ENCODE measurements at places on chromosomes 2 and 18. TPM values are rescaled to one million over a fixed set of nuclear protein-coding genes. Genes with fewer than 3 reads are reported as not detected.

GRCh38 chr2:172545408-172546075 lies 10.3 kb upstream of the PDK1 start:
- no peak for ATAC-seq

GRCh38 chr2:96913398-96914202 lies 43.7 kb upstream of the SEMA4C start:
- peak; percentile 44 for ATAC-seq

- ATAC-seq, result no peak
Measured at GRCh38 chr2:218833023-218833609, 1.5 kb upstream of the PRKAG3 start.

GRCh38 chr2:25894135-25894830 lies 16.0 kb upstream of the ASXL2 start:
- no peak for ATAC-seq

GRCh38 chr2:39696838-39697237 lies 31.1 kb downstream of the TMEM178A start:
- ATAC-seq, result peak; percentile 41

- ATAC-seq, result no peak
Measured at GRCh38 chr18:49123431-49123830, 172.7 kb upstream of the SMAD7 start.

DNA sequence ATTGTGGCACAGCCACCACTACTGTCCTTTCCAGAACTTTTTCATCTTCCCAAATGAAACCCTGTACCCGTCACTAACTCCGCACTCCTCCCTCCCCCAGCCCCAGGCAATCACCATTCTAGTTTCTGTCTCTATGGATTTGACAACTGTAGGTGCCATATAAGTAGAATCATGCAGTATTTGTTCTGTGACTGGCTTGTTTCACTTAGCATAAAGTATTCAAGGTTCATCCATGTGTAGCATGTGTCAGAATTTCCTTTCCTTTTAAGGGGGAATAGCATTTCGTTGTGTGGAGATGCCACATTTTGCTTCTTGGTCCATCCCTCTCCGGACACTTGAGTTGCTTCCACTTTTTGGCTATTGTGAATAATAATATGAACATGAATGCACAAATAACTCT lies 842 bp upstream of the CKAP2L start:
- no peak for ATAC-seq

DNA sequence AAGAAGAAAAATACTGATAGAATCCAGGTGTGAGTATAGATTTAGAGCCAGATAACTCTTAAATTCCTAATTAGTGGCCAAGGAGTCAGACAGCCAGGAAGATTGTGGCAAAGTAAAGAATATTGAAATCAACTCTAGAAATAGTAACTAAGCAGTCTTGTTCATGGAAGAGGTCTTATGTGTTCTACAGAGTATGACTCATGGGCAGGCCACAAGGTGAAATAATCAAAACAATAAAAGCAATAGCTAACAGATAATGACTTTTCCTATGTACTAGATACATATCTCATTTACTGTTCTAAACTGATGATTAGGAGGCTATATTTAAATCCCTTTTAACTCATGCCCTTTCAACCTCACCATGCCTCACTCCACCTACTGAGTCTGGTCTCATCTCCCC lies 227.4 kb upstream of the COL3A1 start:
- no peak for ATAC-seq

DNA sequence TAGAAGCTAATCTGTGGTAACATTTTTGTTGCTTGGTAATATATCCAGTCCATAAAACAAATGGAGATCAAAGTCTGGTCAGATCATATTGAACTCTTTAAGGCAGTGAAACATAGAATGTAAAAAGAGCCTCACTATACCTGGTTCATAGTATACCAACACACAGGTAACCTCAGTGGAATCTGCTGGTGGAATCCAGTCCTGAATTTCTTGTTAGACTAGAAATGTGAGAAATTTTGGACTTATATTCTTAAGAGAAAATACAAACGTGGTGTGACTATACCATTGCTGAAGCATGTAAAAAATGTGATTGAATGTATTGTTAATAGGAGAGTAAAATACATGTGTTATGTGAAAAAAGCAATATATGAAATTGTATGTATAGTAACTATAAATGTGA lies 46.1 kb upstream of the GRHL1 start:
- ATAC-seq, result no peak

DNA sequence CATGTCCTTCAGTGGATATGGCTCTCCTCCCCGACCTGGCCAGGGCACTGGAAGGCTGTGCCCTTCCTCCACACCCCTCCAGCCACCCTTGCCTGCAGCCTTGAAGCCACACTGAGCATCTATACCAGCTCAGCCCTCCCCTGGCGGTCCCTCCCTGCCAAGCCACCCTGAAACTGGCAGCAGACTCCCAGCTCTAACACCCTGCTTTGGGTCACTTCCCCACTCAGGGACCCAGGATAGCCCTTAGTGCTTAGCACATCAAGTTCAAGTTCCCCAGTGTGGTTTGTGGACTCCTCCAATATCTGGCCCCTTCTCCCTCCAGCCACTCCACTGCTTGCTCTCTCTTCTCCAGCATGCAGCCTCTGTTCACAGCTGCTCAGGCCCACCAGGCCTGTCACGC lies 89.4 kb downstream of the TNS1 start:
- peak; percentile 9 for ATAC-seq

DNA sequence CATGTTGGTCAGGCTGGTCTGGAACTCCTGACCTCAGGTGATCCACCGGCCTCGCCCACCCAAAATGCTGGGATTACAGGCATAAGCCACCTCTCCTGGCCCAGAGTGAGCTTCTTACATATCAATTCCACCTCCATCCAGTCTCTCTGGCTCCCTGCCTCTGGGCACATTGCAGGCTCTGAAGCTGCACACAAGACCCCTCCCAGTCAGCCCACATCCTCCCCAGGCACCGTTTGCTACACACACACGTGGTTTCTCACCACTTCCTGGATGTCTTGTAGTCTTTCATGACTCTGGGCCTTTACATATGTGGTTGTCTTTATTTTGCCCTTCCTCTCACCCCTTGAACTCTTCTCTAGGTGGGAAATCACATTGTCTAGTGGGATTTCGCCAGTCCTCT lies 64.0 kb upstream of the CABLES1 start:
- ATAC-seq, result peak; percentile 41

- ATAC-seq, result no peak
Measured at GRCh38 chr18:75491361-75491760, 63.9 kb upstream of the SMIM21 start.

GRCh38 chr2:42339191-42339912 lies 21.7 kb downstream of the COX7A2L start:
- no peak for ATAC-seq

GRCh38 chr2:135762022-135762421 lies 20.4 kb downstream of the UBXN4 start:
- ATAC-seq, result no peak

DNA sequence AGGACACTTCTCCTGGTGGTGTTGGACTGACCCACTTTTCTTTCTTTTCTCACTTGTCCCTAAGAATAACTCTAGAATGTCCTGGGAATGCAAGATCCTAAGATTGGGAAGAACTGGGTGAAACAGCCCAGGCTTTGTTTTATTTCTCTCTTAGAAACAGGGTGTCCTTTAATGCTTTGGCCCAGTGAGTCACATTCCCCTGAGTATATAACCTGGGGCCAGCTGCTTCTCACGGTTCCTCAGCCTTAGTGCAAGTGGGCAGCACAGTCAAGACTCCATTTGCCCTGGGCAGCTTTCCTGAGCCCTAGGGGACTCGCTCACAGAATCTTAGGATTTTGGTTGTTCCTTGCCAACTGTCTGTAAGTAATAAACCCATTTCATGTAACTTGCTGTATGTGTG lies 355.0 kb downstream of the DSC3 start:
- no peak for ATAC-seq

GRCh38 chr2:216690853-216691741 lies 4.3 kb downstream of the IGFBP5 start:
- ATAC-seq, result peak; percentile 70

DNA sequence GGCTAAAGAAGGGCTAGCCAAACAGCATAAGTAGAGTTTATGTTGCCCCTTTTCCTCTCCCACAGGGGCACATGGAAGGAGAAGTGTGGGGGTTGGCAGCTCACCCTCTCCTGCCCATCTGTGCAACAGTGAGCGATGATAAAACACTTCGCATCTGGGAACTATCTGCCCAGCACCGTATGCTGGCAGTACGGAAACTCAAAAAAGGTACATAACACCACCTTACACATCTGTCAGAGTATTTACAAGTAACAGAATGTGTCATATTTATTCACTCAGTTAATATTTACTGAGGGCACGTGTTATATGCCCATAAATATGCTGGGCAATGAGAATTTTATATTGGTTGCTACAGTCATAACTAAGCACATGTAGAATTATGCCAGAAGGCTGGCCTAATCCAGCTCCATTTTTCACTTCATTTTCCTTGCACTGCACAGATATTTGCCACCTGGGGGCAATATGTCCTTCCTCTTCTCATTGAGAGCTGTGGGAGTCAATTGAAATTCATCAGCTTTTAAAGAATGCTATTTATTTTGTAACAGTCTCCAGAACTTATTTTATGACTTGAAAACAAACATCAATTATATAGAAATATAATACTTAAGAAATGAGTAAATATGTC lies 150.6 kb downstream of the RTN4 start:
- ATAC-seq, result peak; percentile 63

GRCh38 chr2:148602885-148603561 lies 41.5 kb upstream of the EPC2 start:
- no peak for ATAC-seq

GRCh38 chr2:26612522-26613240 lies 28.5 kb downstream of the CIB4 start:
- peak; percentile 61 for ATAC-seq

- no peak for ATAC-seq
Measured at GRCh38 chr18:41009926-41010325, 945.1 kb upstream of the PIK3C3 start.

DNA sequence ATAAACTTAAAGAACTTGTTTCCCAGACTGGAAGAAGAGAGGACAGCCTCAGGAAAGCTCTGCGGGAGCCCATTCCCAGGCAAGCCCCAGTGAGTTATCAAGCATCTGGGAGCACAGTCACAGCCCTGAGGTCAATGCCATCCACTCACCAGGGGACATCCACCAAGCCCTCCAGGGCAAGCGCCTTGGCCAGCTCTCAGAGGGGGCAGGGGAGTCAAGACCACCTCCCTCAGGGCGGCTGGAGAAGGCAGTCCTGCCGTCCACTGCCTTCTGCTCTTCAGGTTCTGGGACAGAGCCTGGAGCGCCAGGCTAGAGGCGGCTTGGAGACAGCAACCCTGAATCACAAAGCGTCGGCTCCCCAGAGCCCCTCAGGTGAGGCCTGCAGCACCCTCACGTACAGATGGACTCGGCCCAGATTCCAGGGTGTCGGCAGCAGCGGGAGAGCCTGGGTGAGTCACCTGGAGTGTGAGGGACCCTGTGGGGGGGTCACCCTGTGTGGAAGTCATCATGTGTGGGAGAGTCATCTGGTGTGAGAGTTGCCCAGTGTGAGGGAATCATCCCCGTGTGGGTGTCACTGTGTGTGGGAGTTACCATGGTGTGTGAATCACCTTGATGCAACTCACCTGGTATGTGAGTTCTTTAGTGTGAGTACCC lies 100.9 kb upstream of the TEX51 start:
- ATAC-seq, result no peak

- ATAC-seq, result no peak
Measured at GRCh38 chr2:67719351-67719750, 322.2 kb downstream of the ETAA1 start.

DNA sequence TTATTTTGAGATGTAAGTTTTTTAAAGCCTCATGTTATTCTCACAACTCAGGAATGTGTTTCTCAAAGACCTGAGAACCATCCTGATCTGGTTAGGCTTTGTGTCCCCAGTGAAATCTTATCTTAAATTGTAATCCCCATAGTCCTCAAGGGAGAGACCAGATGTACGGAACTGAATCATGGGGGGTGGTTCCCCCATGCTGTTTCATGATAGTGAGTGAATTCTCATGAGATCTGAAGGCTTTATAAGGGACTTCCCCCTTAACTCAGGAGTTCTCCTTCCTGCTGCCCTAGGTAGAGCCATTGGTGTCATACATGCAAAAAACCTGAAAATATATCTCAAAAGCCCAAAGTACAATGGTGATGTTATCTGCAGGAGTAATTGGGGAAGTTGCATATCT lies 836.7 kb downstream of the CBLN2 start:
- ATAC-seq, result no peak

- no peak for ATAC-seq
Measured at GRCh38 chr2:136136931-136137330, 19.0 kb upstream of the CXCR4 start.

GRCh38 chr2:108396845-108397244 lies 19.1 kb downstream of the SULT1C4 start:
- ATAC-seq, result no peak

- ATAC-seq, result no peak
Measured at GRCh38 chr2:110707386-110707965, 24.9 kb upstream of the ACOXL start.

DNA sequence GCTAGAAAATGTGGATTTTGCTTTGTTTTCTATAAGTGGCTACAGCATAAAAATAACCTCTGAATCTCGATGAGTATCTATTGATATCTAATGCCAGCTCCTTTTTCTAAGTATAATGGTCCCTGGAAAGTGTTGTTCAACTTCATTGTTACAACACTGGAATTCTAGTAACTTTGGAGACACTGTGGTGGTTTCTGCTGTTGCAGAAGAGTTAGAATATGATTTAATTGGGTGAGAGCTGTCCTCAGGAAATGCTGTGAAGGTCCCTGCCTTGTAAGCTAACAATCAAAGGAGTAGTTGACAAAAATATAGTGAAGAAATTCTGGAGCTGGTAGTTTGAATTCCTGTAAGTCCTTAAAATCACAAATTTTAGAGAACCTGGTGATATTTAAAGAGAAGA lies 62.1 kb downstream of the C18orf63 start:
- ATAC-seq, result no peak

GRCh38 chr2:74128206-74128605 lies 19.5 kb downstream of the BOLA3 start:
- ATAC-seq, result no peak

GRCh38 chr2:3604991-3605961 lies 10.4 kb downstream of the COLEC11 start:
- ATAC-seq, result no peak

KLHL30 gene
- 3.1 TPM for total RNA-seq

NDUFB3 gene
- 59.9 TPM for total RNA-seq

IMMT gene
- 57.3 TPM for total RNA-seq

SNTG2 gene
- 6.2 TPM for total RNA-seq

LYG1 gene
- 1.2 TPM for total RNA-seq

MARCHF4 gene
- not detected for total RNA-seq

HRH4 gene
- total RNA-seq, result not detected

REG3A gene
- total RNA-seq, result not detected

FAM124B gene
- total RNA-seq, result 7.3 TPM

TANC1 gene
- total RNA-seq, result 37.4 TPM

MALL gene
- total RNA-seq, result 11.0 TPM

DNER gene
- 0.31 TPM for total RNA-seq

NCK2 gene
- total RNA-seq, result 131 TPM

WDR35 gene
- total RNA-seq, result 20.4 TPM

ADAM17 gene
- 38.3 TPM for total RNA-seq
